ENCODE measurements at places on chromosomes 1 and 21.

DNA sequence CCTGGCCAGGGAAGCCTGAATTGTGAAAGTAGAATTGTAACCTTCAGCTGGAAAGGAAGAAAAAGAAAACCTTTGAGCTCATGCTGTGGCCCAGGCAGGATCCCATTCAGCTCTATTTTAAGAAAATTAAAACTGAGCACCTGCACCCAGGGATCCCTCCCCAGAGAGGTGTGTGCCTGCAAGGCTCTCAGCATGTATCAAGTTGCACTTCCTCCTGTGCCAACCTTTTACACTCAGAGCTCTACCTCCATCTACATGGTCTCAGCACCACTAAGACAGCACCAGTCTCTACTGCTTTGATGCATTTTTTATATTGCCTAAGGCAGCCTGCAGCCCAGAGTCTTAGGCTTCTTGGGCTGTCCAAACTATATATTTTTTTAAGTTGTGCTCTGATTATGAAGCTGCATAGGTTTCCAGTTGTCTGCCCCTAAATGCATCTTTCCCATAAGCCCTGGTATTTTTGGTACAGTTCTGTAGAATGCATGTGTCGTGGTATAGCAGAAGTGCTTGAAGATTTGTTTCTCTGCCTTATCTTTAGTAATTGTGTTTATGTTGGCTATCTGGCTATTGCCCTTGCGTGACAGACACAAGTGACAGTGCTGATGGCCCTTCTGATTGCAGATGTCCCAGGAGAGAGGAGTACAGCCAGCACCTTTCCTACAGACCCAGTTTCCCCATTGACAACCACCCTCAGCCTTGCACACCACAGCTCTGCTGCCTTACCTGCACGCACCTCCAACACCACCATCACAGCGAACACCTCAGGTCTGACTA is 63.1 kb downstream of the PTPRC start:
- DNase-seq, result no peak

DNA sequence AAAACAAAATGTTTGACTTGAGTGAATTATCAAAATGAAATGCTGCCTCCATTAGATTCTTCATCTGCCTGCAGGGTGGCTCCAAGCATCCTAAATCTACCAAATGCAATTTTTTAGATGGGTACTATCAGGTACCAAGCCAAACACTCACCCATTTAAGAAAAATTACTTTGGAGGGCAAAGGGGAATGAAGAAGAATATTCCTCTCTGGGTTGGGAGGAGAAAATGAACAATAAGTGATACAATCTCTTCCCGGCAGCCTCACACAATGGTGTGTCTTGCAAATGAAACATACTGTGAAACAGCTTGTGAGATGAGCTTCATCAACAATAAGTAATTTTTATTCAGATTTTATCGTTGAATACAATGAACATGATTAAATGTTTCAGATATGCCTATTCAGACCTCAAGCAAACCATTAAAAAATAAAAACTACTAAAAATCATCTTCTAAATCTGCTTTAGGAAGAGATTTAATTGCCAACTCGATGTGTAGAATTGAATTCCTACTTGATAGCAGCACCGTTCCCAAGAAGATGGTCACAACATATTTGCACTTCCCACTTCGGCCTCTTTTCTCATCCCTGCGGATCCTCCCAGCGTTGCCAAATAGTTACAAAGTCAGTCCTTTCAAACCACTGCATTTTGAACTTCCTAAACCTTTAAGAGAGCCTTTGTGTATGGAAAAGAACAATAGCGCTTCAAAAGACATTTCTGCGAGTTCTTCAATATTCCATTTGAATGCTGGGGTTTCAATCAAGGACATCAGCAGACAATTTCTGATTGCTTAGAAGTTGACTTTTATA is 2.7 kb downstream of the DAB1 start:
- no peak for DNase-seq

- no peak for DNase-seq
Measured at GRCh38 chr1:57209495-57209894, 214.4 kb downstream of the DAB1 start.

DNA sequence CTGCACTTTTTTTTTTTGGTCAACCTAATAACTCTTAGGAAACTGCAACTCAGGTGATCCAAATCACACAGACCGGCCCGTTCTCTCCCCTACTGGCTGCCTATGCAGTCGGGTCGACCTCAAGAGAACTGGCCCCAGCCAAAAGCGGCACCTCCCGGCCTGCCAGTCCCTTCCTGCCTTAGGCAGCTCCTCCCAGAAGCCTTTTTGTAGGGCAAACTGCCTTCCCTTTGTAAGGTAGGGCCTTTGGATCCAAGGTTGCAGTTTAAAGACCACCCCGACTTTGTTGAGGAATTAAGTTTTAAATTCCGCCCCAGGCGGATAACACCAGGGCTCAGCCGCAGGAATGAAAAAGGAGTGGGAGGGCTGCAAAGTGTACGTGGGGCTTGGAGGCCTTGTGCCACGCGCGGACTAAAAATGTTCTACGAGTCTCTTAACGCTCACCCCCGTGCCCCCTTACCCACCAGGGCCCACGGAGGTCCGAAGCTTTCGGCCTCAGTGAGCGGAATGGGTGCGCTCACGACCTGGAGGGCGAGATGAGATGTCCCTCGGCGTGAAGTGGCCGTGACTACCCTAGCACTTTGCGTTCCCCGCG is 642 bp upstream of the ST3GAL3 start:
- DNase-seq, result peak; percentile 25

- no peak for DNase-seq
Measured at GRCh38 chr1:42957229-42957879, 1.3 kb downstream of the SLC2A1 start.

Data from stimulated activated naive CD4-positive, alpha-beta T cell treated with Interleukin-2 at 50 U/mL for 16 hours (primary cell).